NCI-H748 treated with DMSO at 0.1 percent for 48 hours (cell line): ENCODE measurements at places on chromosomes 12 and 14.

GRCh38 chr14:105314287-105315200 is at the start of gene PACS2:
TSS of gene PACS2 (plus strand) at chr14:105314748. CDS start at chr14:105314919, 171 bp downstream.
- peak; percentile 72 for DNase-seq

DNA sequence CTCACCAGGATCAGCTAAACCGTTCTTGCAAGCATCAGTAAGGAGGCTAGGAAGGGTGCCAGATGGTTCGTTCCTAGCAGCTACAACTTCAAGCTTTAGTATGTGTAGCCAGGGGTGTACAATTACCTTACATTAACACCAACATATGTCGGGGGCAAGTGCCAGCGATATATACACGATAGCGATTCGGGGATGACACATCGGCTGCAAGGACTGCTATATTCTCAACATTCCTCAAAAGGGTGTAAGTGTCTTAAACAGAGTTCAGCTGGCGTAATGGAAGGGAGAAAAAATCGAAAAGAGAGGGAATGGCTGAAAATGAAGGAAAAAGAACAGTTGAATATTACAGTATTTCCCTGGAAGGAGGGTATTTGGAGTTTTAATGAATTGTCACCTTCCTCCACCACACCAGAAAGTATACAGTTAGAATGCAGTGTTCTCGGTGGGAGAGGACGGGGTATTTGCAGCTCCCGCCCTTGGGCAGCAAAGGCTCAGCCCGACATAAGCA is 545 bp downstream of the LIMA1 start:
- DNase-seq: peak; percentile 13

DNA sequence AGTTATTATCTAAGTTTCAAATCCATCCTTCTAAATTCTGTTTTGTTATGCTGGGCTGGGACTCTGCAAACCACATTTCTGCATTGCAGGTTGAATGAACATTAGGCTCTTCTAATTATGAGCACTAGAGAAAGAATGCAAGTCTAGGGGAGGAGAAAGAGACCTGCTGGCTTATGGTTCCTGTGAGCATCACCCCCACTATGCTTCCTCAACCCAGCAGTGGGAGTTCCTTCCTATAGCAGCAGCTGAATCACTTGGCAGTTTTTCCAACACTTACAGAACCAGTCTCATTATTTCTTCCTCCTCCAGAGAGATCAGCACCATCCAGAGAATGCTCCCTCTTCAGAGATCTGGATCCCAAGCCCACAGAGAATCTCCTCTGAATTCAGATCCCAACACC is 297.7 kb upstream of the CLEC14A start:
- no peak for DNase-seq

- no peak for DNase-seq
Measured at GRCh38 chr12:24418157-24418556, 468.7 kb upstream of the SOX5 start.

DNA sequence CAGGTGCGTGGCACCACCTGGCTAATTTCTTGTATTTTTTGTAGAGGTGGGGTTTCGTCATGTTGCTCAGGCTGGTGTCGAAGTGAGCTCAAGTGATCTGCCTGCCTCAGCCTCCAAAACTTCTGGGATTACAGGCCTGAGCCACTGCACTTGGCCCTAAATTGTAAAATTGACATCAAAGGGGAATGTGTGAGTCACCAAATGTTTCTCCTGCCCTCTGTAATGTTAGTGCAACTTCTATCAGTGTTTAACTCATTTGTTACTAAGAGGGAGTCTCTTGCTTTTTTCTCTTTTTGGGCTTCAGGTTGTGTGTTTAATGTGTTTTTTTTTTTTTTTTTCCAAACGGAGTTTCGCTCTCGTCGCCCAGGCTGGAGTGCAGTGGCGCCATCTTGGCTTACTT is 2.3 kb downstream of the TULP3 start:
- no peak for DNase-seq

DNA sequence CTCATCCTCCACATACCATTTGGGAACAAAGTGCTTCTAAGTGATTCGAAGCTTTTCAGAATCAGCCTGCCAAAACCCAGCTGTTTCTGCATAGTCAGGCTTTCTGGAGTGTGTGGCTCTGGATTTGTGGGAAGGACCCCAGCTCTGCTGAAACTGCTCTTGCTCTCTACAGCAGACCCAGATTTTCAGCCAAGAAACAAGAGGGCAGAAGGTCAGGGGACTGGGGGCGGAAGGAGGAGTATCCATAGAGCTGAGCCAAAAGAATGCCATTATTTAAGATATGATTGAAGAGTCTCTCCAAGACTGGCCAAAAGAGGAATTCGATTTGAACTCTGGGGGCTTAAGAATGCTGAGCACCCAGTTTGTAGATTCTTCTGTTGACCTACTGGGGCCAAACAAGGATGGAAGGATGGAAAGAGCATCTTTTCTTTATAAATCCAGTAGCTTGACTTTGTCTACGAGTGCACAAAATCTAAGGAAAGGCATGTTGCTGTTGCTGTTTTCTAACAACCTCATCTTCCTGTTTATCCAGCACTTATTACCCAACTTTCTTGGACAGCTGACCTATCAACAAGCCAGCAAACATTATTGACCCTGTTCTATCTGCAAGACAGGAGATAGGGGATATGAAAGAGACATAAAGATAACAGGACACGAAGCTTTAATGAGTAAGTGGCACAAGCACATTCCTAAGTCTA is 29.2 kb downstream of the FBLN5 start:
- DNase-seq: no peak

DNA sequence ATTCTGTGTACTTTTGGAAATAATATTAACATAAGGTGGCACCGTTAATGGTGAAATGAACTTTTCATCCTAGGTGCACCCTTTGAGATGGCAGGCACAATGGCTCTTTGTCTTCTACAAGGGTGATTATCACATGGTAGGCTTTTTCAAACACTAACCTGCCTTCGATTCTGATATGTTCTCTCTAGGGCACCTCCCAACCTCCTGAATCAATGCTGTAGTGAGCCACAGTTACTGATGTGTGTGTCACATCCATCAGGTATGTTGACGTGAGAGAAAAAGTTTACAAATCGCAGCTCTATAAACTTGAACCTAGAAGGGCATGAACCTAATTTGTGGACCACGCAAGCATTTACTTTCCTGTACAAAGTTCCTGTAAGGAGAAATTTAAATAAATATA is 25.4 kb downstream of the PDE3A start:
- no peak for DNase-seq

DNA sequence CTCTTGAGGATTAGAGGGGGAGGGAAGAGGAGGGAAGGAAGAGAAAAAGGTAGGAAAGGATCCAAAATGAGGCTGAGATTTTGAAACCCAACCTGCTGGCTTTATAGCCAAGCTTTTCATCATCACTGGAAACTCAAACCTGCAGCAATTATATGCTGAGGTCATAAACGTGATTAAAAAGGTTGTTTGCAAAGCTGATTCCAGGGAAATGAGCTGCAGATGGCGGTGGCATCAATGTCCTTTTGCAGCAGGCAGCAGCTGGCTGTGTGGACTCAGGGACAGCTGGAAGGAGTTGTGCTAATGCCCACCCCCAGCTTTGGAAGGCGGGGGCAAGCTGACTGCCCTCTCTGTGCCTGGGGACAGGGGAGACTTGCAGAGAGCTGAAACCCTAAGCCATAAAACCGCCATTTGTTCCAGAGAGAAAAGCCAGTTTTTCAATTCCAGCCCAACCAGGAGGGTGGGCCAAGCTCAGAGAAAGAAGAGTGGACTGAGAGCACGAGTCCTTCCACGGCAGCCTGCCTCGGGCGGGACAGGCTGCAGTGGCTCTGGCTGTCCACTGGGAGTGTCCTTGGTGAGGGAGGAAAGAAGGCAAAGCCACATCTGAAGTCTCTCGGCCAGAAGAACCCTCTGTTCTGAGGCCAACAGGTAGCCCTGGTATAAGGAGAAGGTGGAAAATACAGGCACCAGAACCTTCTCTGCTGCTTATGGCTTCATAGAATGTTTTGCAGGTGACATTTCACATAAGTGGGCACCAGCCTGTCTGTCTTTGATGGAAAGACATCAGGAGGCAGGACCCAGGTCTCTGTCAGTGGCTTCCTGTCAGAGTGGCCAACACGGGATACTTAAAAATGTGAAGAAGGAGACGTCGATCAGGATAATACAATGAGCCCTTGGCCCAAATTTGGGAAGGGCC is 90.7 kb downstream of the SINHCAF start:
- DNase-seq: peak; percentile 77

GRCh38 chr14:90780519-90780918 is 35.7 kb downstream of the TTC7B start:
- no peak for DNase-seq

- DNase-seq: no peak
Measured at GRCh38 chr12:70379846-70380245, 13.8 kb downstream of the KCNMB4 start.

GRCh38 chr12:32896432-32897280 is at the start of gene PKP2:
TSS of gene PKP2 (minus strand) at chr12:32896777. CDS start at chr12:32896731, 46 bp downstream.
- DNase-seq: peak; percentile 97

DNA sequence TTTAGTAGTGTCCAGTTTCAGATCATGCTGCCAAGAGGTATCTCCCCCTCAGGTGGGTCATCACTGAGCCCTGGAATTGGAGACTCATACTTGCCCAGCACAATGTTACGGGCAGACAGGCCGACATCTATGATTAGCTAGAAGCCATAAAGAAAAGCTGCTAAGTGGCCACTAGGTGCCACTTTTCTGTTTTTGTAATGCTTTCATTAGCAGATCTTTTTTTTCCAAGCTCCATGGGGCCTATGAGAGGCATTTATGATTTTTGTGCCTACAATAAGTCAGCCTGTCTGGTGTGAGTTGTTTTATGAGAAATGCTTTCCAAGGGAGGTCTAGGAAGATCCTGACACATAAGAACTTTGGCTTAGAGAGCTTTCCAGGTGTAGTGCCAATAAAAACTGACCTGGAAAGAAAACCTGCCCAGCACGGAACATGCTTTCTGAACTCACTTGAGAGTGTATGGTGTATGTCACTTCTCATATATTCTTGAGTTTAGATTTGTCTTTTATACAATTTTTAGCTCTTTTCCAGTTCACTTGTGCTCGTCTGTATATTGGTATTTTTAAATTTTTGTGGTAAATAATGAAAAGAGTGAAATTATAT is 21.8 kb upstream of the SMCO2 start:
- DNase-seq: no peak

DNA sequence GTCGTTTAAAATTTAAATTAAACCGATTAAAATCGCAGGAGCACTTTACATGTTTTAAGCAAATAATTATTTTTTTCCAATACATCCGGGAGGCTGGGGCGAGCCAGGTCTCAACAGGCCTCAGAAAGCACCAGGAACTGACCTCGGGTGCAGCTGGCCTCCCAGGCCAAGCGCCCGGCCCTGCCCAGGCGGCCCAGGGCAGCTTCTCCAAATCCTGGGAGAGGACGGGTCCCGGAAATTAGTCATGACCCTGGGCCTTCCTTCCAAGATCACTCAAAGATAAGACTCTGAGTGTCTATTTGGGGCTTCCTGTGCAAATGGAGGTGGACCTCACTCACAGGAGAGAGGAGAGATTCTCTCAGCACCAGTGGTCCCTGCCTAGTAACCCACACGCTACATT is 177.1 kb downstream of the BCL11B start:
- no peak for DNase-seq

DNA sequence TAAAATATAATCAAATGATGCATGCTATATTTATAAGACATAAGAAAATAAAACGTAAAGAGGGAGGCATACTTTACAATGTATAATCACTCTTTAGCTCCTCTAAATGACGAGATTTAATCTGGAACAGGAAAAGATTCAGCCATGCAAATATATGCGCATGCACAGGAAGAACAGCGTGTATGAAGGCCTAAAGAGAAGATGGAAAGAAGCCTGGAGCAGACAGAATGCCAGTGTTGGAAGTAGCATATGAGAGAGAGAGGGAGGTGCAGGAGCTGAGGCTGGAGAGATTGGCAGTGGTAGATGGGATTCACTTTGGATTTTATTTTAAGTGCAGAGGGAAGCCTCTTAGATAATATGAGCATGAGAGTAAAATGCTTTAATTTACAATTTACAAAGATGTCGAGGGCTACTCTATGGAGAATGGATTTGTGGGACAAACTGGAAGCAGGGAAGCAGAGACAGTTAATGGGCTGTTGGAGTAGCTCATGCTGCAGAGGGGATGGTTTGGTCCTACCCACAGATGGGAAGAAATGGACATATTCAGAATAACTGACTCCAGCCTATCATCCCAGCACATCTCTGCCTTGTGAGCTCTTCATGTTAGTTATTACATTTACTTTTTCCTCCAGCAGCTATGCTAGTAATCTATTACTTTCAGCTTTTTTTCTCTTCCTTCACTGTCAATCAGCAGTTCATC is 411.1 kb downstream of the TMTC2 start:
- no peak for DNase-seq

GRCh38 chr14:62443796-62444195 is 601.5 kb downstream of the KCNH5 start:
- no peak for DNase-seq

GRCh38 chr14:104768437-104769323 is 15.7 kb downstream of the SIVA1 start:
- peak; percentile 76 for DNase-seq

GRCh38 chr14:91968280-91968679 is 20.8 kb upstream of the FBLN5 start:
- DNase-seq: no peak

DNA sequence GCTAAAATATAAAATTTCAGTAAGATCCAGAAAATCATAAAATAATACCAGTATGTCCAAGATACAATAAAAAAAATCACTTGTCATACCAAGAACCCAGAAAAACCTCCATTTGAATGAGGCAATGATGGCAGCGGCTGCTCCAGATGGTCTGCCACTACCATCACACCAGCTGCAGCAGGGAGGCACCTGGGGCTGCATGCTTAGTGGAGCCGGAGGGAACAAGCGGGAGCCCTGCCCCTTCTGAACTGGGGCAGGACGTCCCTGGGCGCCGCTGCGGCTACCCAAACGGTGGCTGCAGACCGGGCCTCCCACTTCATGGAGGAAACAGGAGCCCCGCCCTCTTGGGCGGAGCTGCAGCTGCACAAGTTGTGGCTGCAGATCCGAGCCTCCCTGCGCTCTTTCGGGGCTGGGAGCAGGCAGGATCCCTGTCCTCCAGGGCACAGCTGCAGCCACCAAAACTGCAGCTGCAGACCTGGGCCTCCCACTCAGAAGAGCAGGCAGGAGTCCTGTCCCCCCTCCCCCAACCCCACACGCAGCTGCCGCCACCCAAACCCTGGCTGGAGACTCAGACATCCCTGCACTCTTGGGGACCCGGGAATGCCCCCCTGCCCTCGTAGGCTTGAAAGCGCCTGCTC is 36.1 kb upstream of the OR5AU1 start:
- DNase-seq: peak; percentile 39

- DNase-seq: peak; percentile 86
Measured at GRCh38 chr14:21476523-21476924, 235 bp downstream of the RAB2B start.

DNA sequence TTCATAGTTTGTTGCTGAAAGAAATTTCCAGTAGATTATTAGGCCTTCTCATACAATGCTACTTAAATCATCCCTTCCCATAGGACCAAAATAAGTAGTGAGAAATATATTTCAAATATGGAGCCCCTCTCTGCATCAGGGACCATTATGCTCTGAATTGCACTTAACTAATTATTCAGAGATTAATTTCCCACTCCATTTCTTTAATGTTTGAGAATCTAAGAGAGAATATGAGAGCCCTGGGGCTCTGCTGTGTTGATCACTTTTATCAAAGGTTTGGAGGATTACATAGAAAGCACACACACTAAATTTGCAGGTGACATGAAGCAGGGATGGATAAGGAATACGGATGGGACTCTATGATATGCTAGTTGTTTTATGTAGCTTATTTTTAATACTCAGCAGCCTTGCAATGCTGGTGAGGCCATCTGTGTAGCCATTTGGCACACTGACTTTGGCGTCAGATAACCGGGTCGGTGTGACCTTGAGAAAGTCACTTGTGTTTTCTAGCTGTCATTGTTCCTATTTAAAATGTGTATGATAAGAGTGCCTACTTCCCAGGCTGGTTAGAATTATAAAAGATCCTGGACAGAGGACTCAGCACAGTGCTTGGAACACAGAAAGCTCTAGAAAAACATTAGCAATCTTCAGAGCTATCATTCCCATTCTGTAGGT is 49.9 kb upstream of the FBXO21 start:
- DNase-seq: no peak
